CD4-positive, alpha-beta T cell treated with Interleukin-1 beta for 1 hour (primary cell): ENCODE measurements at places on chromosomes 3 and 15.
A peak's percentile ranks its signal among the peaks of the same experiment; 100 is the strongest.

DNA sequence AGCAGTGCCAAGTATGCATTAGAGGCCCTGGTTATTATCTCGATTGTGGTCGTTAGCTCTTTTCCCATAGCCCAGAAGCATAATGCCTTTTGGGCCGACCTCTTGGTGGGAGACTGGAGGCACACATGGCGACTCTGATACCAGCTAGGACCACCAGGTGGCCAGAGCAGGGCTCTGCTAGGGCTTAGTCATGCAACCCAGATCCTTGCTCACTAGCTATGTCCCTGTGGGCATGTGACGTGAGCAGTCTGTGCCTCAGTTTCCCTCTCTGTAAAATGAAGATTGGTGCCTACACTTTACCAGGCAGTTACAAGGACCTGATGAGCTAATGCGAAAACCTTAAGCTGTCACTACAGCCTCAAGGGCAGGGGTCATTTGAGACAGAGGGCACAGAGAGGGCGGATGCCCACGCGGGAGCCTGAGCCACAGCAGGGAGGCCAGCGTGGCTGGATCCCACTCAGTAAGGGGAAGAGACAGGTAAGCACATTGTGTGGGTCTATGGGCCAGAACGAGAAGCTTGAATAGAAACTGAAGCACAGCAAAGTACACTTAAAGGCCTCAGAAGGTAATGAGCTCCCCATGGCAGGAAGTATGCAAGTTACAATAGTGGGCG is 8.8 kb downstream of the KLF15 start:
- no peak for DNase-seq

DNA sequence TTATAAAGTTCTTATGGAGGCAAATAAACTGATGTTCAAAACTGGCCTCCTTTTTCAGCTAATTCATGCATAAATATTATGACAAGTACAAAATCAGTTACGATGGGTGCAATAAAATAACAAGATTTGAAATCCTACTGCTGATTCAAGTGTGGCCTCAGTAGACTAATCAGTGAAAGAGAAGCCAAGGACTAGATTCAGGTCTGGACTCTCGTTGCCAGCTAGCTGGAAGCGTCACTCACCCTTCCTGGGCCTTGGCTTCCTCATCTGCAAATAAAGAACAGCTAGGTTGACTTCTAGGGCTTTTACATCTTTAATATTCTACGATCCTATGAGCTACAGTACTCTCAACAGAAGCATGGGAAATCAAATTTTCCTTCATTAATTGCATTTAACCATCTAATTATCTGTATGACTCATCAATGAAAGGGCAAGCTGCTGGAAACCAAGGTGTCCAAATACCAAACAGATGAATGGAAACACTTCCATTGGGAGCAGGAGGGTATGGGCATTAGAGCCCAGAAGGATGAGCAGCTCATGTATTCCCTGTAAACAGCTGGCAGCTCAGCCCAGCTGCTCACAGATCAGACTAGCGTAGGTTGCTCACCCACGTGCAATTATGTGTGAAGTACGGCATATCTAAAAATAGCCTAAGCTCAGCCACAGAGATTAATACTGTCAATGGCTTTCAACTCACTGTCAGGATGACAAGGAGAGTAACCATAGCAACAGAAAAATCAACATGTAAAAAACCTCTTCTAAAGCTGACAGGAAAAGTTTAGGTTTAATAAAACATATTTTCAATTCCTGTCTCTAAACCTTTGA is 294.8 kb downstream of the PLCL2 start:
- DNase-seq: peak; percentile 52

DNA sequence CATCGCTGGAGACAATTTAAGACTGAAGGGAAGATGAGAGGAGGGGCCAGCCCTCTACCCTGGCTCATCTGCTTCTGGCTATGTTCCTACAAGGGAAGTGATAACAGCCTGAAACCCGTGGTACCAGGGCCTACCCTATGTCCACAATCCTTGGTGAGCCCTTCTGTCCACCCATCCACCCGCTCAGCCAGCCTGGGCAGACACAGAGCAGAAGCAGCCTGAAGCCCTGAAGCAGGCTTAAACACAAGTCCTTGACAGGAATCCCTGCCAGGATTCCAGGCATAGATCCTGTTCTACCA is 15.4 kb downstream of the CLK3 start:
- DNase-seq: no peak

GRCh38 chr3:42855547-42856380 is 19.9 kb downstream of the CYP8B1 start:
- DNase-seq: no peak

- DNase-seq: no peak
Measured at GRCh38 chr3:120111898-120112297, 17.7 kb upstream of the GSK3B start.
